ENCODE measurements at places on chromosomes 3 and 15. TPM values are rescaled to one million over a fixed set of nuclear protein-coding genes. Genes with fewer than 3 reads are reported as not detected.

GRCh38 chr3:134146666-134147065, 104.0 kb downstream of the RYK start:
- DNase-seq: no peak

GRCh38 chr3:50415061-50415460, 55.7 kb upstream of the TMEM115 start:
- DNase-seq: no peak

DNA sequence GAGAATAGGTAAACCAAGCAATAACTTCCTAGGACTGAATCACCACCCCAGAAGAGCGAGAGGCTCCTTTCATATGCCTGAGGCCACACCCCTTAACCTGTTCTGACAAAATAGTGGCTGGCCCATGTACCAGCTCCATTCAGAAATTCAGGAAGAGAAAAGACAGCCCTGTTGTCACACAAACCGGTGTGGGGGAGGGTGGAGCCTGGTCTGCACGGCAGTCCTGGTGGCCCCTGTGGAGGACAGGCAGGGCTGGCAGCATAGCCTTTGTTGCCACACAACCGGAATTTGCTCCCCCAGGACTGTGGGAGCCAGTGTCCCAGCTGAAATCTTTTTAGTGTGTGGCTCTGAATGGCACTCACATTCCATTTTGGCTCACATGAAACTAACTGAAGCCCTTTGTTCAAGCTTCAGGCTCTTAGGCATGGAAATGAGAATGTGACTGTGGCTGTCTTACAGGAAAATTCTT, 23.8 kb downstream of the RLBP1 start:
- peak; percentile 76 for DNase-seq

GRCh38 chr3:49471856-49472495, 1.9 kb downstream of the DAG1 start:
- DNase-seq: no peak

DNA sequence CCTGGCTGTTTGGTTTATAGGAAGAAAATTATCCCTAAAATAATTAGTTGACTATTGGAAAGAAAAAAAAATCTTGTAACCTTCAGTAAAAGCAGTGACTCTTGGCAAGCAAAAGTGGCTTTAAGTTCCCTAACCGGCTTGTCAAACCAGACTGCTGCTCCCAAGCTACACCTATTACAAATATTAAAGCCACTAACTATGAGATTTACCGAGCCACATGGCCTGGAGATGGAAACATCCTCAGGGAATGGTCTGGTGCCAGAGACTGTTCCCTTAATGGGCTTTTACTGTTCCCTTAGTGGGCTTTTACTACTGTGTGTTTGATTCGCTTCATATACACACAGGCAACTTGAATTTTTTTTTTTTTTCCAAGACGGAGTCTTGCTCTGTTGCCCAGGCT, 35.9 kb upstream of the ZNF774 start:
- DNase-seq: peak; percentile 80

- DNase-seq: peak; percentile 66
Measured at GRCh38 chr15:94749811-94750617, 518.7 kb downstream of the MCTP2 start.

DNA sequence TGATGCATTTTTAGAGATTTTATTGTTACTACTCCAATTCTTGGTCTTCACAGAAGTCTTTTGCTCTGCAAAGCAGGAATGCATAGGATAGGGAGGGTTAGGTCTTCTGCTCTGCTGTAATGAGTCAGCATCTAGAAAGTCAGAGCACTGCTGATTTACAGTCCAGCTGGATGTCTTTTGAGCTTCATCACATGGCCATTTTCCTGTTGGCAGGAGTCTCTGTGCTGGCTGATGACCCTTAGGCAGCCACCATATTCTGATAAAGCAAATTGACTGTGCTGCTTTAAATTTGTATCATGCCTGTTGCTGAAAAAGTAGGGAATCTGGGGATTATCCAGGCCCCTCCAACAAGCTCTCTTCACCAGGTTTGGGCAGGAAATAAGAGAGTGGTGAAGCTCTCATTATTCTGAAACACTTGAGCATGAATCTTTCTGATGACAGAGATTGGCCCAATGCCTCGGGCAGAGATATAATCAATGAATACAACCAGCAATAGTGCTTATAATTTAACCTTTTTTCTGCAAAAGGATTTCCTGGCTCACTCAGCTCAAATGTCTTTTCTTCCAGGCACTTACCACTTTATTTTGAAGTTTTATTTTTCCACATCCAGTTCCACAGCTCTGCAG, 9.7 kb upstream of the CRBN start:
- DNase-seq: no peak

DNA sequence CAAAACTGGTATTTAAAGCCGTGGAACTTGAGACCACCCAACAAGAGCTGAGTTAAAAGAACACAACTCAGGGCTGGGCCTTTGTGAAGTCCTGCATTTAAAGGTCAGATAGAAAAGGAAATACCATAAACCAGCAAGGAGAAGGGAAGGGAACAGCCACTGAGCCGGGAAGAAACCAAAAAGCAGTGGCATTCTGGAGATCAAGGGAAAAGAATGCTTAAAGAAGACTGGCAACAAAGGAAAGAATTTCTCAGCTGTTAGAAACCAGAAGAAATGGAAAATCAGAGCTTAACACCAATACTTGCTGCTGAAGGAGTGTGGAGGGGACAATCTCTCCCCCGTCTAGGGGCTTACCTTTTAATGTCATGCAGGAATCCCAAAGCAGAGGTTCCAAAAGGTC, 247.4 kb upstream of the CHRNA7 start:
- DNase-seq: no peak

DNA sequence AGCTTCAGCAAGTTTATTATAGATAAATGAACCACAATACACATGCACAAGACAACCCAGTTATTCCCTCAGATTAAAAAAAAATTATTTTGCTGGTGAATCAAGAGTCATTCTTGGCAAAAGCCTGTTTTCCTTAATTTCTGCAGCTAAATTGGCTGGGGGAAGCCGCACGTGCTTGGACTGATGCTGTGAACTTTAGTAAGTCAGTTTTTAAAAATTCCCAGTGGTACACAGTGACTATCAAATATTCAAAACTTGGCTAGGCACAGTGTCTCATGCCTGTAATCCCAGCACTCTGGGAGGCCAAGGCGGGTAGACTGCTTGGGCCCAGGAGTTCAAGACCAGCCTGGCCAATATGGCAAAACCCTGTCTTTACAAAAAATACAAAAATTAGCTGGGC, 23.9 kb downstream of the EHD4 start:
- no peak for DNase-seq

DNA sequence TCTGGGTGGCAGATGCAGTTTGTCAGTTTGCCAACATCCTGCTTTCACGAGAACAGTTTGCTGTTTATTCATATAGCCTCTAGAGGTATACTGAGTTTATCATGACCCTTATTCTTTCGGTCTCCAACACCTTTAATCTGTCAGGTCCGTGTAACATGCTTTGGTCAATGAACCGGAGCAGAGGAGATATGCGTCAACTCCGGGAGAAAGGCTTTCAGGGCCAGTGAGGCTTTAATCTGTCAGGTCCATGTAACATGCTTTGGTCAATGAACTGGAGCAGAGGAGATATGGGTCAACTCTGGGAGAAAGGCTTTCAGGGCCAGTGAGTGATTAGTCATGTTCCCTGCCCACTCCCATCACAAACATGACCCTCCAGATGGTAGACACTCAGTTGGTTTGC, 16.9 kb upstream of the GPD1L start:
- no peak for DNase-seq

Gene SERPINI2
- not detected for polyA plus RNA-seq

Gene XPC
- polyA plus RNA-seq: 20.0 TPM

Gene CPB1
- polyA plus RNA-seq: 0.22 TPM

Gene STRIT1
- not detected for polyA plus RNA-seq

Gene TMCC1
- 10.3 TPM for polyA plus RNA-seq

All from sigmoid colon (tissue), 7 donors.